HCT116 (cell line): ENCODE measurements at places on chromosomes 4 and X.

DNA sequence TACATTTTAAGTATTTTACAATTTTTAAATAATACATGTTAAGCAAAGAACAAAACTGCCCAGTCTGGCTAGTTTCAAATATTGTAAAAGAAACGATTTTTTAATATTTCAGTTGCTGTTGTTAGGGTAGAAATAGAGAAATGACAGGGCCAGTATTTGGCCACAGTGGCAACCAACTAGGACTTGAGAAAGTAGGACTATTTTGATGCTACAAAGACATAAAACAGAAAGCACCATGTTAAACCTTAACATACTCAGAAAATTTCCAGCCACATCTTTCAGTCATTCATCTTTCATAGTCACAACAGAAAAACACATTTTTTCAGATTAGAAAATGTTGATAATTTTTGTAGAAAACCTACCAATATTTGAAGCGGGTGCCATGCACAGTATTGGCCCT, 104.5 kb downstream of the MBNL3 start:
- DNase-seq: no peak

DNA sequence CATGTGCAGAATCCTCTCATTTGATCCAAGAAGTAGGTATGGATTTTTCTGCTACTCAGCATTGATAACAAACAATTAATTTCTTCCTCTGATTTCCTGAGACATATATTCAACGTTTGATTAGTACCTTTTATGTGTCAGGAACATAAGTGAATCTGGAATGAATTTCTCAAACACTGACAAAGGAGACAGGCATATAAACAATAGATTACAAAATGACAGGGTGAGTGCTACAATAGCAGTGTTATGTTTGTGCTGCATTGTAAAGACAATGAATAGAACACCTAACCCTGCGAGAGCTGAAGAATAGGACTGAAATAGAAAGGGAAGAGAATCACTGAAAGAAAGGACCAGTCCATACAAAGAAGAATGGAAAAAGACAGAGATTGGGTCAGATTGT, 52.9 kb downstream of the ARHGAP24 start:
- no peak for DNase-seq

GRCh38 chr4:74311696-74312313, 3.5 kb downstream of the EPGN start:
- peak; percentile 62 for DNase-seq

- no peak for DNase-seq
Measured at GRCh38 chr4:113358784-113359183, 309.3 kb downstream of the ANK2 start.
